Mesothelial cell of epicardium (in vitro differentiated cells): ENCODE measurements at places on chromosomes 4 and X.

DNA sequence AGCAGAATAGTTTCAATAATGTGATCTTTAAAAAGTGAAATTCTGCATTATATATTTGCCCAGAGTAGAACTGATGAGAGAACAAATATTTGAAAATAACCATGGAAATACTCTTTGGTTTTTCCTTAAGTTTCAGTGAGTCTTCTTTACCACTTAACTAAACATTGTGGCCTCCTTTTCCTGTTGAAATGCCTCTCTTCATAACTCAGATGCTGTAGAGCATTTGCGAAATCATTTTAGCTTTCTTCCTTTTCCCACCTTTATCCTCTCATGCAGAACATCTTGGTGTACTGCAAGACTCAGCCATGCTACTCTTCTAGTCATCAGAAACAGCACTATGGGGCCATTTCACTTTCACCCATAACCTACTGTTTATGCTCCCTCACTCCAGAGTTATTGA lies 48.2 kb downstream of the CASK start:
- DNase-seq = no peak

- DNase-seq = no peak
These were observed 36.9 kb upstream of the ADGRA3 start for GRCh38 chr4:22552812-22553211.

- DNase-seq = no peak
These were observed 173.8 kb downstream of the MSN start for GRCh38 chrX:65841263-65841662.

DNA sequence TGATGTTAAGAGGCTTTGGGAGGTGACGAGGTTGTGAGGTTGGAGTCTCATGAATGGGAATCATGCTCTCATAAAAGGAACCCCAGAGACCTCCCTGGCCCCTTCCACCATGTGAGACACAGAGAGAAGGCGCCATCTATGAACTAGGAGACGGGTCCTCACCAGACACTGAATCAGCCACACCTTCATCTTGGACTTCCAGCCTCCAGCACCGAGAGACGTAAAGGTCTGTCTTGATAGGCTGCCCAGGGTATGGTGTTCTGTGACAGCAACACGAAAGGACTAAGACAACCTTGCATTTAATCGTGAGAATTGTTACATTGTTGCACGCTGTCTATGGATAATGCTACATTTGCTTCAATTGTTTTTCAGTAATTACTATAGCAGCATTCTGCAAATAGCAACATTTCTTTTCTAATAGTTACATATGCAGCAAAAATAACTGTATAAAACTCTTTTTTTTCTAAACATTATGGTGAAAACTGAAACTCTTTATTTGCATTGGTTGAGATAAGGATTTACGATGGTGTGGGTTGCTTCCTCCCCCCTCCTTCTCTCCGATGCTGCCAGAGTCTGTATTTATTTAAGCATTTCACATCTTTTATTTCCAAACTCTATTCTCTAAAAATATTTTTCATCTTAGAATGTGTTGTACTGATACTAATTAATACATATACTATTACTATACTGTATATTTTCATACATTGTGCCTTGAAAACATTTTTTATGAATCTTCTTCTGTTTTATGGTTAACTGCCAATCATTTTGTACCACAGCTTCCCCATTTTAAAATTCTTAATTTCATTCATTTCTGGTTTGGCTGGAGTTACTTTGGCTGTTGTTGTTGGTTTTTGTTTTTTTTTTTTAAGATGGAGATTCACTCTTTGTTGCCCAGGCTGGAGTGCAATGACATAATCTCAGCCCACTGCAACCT lies 26.4 kb upstream of the AKAP17A start:
- DNase-seq = no peak

DNA sequence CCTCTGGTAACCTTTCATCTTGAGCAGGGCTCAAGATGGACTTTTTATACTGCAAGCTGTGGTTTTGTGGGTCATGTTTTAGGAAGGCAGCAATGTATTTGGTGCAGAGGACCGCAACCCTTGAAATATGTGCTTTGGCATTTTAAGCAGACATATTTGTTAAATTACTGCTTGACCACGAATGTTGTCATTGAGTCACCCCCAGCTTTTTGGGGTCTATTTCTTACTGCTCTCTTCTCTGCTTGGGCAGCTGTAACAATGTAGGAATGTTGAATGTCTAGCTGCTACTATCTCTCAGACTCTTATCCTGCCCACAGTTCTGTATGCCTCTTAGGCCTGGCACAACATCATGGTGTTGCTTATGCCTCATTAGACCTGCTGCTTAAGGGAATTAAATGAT lies 6.0 kb downstream of the RBPJ start:
- no peak for DNase-seq

GRCh38 chr4:124804584-124804983 lies 92.1 kb upstream of the ANKRD50 start:
- no peak for DNase-seq

- DNase-seq = no peak
These were observed 158.4 kb downstream of the TENT5D start for GRCh38 chrX:80578517-80579105.
